ENCODE measurements at places on chromosomes 7 and 10.

DNA sequence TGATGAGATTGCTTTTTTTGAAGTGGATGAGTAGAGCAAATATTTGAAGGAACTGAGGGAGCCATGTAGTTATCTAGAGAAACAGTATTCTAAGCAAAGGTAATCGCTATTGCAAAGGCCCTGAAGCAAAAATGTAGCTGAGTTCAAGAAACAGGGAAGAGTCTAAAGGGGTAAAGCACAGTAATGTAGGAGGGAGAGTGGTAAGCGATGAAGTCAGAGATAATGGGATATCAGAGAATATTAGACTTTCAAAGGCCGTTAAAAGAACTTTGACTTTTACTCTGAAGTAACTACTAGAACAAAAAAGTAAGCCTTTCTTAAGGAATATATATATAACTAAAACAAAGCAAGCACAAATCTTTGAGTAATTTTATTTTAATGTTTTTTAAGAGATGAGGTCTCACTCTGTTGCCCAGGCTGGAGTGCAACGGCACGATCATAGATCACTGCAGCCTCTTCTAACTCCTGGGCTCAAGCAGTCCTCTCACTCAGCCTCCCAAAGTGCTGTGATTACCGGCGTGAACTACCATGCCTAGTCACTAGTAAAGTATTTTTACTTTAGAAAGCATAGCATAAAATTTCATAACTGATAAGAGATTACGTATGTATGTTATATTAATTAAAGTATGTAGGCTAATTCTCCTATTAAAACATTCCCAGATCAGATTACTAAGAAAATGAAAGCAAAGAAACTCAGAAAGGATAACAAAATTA lies 61.7 kb upstream of the OIT3 start:
- no peak for DNase-seq

DNA sequence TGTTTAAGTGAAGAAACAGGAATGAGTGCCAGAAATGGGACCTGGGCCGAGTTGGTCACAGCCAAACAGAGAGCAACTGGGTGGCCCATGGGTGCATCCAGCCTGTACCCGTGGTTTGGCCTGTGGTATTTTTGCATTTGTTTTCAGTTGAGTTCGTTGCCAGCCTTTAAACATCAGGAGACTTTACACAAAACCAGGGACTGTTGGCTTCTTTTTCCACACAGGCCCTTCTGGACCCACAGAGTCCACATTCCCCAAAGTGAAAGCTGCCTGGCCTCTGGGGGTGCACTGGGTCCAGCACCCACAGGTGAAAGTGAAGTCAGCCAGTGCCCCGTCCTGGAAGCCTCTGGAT lies 54.1 kb upstream of the TNS3 start:
- no peak for DNase-seq

GRCh38 chr10:61024856-61025201 lies 80.8 kb upstream of the RHOBTB1 start:
- DNase-seq = no peak

- DNase-seq = no peak
Measured at GRCh38 chr10:53153831-53154230, 381.2 kb upstream of the MBL2 start.

GRCh38 chr7:51288896-51289622 lies 27.6 kb downstream of the COBL start:
- DNase-seq = no peak

DNA sequence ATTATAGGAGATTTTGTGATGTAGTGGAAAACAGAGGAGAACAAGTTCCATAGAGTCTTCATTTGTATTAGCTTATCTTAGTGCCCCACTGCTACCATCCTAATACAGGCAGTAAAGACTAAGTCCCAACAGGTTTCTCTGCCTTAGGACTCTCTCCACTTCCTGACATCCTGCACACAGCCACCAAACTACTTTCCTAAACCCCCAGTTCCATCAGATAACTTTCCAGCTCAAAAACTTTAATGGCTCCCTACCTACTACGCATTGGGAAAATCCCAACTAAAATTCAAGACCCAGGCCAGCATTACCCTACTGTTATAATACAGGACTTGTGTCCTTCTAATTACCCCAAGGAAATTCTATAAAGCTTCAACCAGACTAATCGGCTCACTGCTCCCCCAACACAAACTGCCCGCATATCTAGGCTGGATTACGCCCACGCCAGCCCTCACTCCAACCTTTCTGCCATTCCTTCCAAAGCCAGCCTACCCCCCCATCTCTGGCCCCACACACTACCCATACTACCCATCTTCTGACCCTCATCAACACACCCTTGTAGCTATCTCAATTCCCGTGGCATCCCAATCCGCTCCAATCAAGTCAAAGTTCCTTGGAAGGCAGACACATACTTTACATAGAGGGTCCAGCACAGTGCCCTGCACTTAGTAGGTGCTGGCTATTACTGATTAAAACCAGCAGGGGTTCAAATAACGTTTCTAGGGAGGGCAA lies 1.4 kb downstream of the IDE start:
- no peak for DNase-seq

GRCh38 chr7:3649678-3650440 lies 348.8 kb downstream of the SDK1 start:
- DNase-seq = no peak

DNA sequence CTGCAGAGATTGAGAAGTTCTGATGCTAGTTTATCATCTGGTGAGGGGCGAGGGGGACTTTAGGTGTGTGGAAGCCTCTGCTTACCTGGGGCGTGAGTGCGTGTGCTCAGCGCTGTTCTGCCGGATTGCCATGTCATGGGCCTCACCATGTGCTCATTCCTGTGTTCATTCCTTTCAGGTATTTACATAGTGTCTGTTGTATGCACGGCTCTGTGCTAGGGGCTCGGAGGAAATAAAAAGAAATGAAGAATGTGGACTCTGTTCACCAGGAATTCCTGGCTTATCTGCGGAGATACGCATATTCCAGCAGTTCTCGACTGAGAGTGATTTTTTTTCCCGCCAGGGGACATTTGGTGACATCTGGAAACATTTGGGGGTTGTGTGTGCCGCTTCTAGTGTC lies 152.0 kb downstream of the CAMK1D start:
- DNase-seq = no peak

DNA sequence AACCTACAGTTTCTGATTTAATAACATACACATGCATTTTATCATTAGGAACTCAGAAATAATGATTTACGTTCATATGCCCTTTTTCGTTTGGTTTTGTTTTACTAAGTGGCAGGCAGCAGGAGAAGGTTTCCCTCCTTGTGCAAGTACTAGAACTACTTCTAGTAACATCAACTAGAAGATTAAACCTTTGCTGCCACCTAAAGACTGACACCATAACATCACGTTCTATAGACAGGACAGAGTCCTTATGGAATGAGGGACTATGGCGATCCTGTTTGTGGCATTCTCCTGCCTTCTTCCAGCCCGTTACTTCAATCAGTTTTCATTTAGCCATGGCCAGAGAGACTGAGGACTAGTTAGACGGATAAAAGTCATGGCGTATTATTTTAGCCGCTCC lies 53.2 kb downstream of the GAD2 start:
- no peak for DNase-seq

GRCh38 chr10:84269162-84269561 lies 24.3 kb downstream of the RGR start:
- DNase-seq = no peak

DNA sequence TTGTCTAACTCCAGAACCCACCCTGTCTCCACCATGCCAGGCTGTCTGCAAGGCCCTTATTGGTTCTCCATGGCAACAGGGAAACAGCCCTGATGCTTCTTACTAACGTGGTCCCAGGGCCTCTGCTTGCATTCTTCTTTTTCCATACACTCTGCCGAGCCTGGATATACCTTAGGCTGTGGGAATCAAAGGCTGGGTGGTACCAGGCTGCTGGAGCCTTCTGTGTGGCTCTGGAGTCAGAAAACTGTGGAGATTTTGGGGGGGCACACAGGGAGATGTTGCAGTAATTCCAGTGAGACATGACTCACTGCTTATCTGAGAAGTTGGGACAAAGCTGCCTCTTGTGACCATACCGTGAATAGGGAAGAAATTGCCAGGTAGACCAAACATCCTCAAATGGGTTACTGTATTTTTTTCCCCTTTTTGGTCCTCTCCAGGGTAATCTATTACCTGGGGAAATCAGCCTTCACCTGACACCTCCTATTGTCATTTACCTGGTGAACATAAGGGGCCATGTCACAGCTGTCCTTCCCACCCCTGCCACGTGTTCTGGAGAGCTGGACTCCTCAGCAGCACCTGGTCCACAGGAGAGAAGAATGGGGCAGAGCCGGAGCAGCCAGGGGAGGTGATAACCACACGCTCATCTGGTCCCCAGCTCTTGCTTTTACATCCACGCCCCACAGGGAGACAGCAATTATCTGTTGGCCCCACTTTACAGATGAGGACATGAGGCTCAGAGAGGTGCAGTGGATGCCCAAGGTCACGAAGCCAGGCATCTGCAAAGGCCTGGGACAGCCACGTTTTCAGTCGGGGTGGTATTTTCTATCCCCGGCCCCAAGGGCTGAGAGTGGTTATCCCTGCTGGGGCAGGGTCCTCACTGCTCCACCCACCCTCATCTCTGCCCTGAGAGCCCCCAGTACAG lies 4.6 kb downstream of the CHST3 start:
- no peak for DNase-seq

DNA sequence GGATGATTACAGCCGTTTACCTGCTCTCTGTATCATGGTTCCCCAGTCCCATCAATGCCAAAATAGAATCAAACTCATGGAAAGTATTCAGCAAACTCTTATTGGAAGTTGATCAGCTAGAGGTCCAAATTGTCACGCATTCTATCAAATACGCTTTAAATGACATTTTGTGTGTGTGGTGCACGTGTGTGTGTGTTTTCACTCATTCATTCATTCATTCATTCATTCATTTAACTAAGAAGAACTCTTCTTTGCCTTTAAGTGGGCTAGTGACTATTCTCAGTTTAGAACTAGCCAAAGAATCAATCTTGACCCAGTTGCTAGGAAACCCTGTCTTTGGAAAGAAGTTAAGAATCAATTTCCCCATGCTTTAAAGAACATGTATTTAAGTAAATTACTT lies 102.8 kb downstream of the RTKN2 start:
- no peak for DNase-seq

GRCh38 chr10:93255546-93255945 lies 181.9 kb downstream of the CYP26A1 start:
- no peak for DNase-seq

- DNase-seq = no peak
Measured at GRCh38 chr10:110324201-110324804, 19.6 kb upstream of the SMNDC1 start.

- peak; percentile 98 for DNase-seq
Measured at GRCh38 chr7:126700807-126701604, 551.7 kb downstream of the GRM8 start.

DNA sequence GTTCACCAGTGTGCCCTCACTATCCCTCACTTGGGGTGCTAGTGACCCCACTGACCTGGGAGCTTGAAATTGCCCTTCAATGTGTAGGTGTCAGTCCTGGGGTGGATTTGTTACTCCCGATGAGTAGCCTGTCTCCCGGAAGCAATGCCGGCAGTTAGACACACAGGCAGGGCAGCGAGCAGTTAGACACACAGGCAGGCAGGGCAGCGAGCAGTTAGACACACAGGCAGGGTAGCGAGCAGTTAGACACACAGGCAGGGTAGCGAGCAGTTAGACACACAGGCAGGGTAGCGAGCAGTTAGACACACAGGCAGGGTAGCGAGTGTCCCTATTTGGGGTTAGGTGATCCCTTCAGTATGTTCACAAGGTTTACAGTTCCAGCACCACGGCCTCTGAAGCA lies 44.0 kb downstream of the VWA2 start:
- DNase-seq = no peak

DNA sequence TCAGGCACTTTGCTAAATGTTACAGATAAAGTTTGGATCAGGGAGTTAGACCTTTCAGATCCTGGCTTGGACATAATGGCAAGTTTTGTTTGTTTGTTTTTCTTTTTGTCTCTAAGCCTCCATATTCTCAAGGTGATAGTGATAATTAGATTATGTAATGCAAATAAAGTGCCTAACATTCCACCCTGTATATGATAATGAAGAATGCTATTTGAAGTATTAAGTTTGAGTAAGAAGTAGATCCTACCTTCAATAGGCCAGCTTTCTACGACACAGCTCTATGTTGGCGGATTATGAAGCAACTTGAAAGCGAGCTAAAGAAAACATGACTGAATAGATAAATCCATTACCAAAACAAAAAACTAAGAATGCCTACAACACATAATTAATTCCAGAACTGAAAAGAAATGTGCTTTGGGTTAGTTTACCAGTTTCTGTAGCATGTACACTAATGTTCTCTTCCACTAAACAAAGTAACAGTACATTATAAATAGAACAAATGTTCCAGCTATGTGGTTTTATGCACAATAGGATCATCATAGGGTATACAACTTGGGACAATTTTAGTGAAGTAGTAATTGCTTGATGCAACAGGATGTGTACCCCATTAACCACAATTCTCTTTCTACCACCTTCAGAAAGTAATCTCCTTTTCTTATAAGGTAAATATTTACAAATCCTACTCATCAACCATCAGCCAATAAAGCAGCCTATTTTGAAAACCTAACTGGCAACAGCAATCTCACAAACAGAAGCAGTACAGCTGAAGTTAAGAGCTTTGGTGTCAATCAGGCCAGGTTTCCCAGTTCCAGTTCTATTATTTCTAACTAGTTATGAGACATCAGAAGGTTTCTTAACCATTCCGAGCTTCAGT lies 1.5 kb downstream of the SEM1 start:
- DNase-seq = no peak
